ENCODE measurements at places on chromosomes 7 and 10.
A peak's percentile ranks its signal among the peaks of the same experiment; 100 is the strongest.

DNA sequence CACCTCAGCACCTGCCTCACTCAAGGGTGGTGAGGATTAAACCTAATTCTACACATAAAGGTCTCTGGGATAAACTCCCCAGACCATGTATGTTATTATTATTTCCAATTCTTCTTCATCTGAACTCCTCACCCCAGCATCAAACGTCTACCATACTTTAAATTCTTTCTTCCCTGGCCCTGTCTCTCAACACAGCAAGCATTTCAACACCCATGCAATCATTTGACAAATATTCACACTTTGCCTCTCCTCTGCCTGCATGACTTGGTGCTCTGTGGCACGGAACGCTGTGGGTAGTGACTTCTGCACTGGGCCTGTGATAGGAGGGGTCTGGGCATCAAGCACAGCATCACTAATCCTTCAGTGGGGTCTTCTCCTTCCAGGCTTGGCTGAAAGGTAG, 490.8 kb downstream of the TNS3 start:
- no peak for DNase-seq

GRCh38 chr7:17466216-17466615, 167.8 kb downstream of the AHR start:
- no peak for DNase-seq

DNA sequence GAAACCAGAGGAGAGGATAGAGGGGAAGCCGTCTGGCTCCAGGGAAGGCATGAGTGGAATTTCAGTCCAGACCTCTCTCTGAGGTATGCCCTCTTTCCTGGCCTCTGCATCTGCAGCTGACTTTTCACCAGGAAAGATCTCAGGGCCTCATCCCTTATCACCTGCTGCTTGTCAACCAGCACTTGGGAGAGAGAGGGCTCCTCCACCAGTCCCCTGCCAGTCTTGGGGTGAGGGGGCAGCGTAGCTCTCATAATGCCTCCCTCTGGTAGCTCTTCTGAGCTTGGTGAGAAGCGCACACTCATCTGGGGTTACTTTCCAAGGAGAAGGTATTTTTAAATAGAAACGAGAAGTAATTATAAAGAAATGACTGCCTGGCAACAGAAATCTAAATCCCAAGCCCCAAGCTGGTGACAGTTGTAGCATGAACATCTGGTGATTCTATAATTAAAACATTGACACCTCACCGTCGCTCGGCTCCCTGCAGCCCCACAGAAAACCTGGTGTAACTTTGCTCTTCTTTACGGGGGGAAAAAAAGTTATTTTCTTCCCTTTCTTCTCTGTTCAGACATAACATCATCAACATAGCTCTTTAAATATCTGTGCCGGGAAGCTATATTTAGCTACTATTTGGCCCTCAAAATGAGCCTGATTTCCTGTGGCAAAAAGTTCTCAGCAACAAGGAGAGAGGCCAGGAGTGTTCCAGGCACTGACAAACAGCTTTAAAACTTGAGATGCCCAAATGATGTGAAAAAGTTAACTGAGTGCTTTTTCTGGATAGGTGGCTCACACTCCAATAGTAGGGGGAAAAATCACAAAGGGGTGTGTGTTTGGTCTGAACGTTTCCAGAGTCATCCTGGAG, 26.9 kb downstream of the HIP1 start:
- DNase-seq: no peak

DNA sequence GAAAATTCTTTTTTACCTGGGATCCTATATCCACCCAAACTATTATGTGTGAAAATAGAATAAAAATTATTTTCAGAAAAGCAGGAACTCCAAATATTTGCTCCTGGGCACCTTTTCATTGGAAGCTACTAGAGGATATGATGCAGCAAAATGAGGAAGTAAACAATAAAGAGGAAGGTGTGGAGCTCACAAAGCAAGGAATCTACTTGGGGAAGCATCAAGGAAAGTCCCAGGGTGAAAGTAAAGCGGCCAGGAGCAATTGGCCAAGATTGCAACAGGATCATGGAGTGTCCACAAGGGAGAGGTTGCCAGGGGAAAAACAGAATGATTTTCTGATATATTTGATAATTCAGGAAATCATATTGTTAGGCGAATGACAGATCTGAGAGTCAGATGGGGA, 80.8 kb downstream of the CARD11 start:
- DNase-seq: no peak

DNA sequence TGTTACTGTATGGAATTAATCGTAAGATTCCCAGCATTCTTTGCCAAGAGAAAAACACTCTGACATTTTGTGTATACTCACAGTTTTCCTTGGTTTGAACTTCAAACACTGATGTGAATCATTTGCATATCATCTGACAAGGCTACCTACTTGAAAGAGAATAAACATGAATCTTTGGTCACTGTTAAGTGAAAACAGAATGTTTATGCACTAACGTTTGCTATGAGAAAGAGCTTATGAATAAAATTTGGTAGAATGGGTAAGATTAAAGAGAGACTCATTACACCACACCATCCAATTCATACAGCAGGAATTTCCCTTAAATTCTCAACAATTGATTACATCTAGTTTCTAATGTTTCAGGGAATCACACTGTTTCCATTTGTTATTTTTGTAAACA, 46.6 kb downstream of the MACC1 start:
- DNase-seq: no peak

- DNase-seq: no peak
Observed at GRCh38 chr10:110861930-110862649, 9.6 kb upstream of the PDCD4 start.

- no peak for DNase-seq
Observed at GRCh38 chr7:95375591-95376257, 20.5 kb downstream of the PON3 start.

DNA sequence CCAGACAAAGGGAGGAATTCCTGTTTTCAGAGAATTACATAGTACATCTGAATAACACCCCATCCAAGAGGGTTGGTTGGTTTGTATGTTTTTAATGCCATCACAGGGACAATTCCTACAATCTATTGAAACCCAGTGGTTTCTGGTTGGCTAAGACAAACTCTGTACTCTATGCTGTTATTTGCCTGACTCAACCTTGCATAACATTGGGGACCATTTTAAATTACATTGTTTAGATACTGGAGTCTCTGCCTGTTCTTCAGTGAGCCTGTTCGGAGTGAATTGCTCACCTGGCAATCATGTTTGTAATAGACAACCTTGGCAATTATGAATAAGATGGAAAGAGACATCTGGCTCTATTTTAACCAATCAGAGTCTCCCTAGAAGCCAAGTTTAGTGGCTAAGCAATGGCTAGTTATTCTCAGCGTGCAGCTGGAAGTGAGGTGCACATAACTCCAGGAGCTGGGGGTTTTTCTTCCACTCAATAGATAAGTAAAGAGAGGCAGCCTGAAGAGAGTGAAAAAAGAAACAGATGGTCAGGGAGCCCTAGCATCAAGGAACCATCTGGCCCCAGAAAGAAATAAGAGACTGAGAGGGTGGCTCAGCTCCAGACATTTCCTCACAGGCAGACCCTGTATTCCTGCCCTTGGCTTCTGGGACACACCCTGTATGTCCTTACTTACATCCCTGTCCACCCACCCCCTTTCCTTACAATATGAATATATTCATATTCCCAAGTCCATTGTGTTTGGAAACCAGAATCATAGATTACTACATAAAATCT, 21.2 kb upstream of the SLC35G1 start:
- DNase-seq: no peak

GRCh38 chr7:69599286-69599954, 1.1 kb downstream of the AUTS2 start:
- no peak for DNase-seq

DNA sequence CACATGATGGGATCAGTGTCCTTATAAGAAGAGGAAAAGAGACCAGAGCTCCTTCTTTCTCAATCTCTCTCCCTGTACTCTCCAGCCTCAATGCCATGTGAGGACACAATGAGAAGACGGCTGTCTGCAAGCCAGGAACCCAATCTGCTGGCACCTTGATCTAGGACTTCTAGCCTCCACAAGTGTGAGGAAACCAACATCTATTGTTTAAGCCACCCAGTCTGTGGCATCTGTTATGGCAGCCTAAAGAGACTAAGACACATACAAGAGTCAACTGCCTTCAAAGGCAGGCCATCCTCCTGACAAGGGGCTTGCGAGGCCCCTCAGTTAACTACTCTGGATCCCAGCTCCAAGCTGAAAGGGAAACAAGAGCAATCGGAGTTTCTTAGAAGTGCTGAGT, 218.2 kb upstream of the FRMD4A start:
- no peak for DNase-seq

GRCh38 chr10:47291682-47292081, 8.3 kb upstream of the GDF10 start:
- no peak for DNase-seq

DNA sequence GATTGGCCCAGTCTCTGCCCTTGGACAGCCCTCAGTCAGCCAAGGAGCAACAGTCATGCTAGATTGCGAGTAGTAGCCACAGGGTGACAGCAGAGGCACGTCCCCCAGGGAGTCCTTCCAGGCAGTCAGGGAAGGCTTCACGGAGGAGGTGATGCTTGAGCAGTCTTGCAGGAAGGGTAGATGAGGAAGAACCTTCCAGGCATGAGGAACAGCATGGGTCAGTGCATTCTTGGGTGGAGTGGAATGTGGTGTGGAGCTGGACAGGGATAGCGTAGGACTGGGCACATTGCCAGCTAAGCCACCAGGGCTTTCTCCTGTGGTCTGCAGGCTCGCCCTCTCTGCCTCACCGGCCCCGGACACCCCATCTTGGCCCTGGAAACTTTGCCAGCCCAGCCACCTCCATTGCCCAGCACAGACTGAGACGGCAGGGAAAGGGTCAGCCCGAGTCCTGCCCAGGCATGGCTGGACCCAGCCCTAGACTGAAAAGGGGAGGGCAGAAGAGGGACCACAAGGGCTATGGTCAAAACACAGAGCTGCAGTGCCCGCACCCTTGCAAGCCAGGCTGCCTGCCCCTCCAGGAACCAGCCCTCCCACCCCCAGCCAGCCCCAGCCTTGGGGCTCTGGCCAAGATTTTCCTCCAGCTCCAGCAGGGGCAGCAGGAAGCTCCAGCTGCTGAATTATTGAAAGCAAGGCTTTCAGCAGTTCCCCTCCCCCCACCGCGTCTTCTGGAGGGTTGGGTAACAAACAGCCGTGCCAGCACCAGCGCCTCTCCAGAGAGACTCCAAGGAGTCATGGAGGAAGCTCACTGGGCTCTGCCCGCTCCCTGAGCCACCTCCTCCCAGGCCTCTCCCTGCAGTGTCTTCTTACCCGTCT, 18.7 kb downstream of the SRRM3 start:
- no peak for DNase-seq

DNA sequence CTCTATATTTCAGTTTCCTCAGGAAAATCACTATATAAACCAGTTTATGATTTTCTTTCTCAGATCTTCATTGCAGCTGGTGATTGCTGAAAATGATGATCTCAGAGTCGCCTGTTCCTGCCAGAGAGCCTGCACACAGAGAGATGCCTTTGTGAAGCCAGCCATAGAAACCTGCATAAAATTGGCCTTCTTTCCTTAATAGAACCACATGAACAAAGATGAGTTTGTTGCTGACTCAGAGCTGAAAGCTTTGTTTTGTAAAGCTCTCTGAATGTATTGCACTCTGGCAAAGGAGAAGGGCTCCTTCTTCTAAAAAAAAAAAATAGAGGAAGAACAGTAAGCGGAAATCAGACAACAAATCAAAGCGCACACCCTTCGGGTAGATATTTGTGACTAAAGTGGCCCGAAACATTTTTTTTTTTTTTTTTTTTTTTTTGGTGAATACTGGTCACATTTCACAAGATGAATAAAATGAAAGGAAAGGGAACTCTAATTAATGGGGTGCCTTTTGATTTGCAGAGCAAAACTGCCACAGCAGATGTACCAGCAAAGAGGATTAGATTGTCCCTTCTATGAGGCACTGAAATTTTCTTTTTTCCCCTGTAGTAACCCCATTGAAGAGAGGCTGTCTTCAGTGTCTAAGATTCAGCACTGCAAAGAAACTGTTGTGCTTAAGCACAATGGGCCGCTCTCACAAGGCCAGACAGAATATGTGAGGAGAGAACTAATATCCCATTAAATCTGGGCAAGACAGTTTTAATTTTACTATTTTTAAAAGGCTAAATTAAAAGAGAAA, 75.1 kb upstream of the PTPRZ1 start:
- DNase-seq: no peak

DNA sequence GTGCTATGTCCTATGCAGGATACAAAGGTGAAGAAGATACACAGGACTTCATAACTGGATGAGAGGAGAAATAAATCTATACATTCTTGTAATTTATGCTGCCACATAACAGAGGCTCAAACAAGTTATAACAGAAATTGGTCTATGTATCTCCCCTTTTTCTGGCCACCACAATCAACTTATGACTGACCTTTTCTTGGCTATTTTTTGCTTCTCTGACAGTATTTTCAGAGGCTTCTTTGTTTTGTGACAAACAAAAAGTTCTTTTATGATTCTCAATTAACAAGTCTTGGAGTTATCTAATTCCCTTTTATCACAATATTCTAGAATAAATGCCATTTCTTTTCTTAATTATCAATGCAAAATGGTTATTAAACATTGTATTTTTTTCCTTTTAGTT, 953.0 kb upstream of the ZWINT start:
- DNase-seq: no peak

- DNase-seq: peak; percentile 55
Observed at GRCh38 chr10:44857363-44858016, 53.6 kb upstream of the TMEM72 start.

GRCh38 chr10:86712317-86712707, 44.0 kb downstream of the LDB3 start:
- DNase-seq: no peak

- DNase-seq: no peak
Observed at GRCh38 chr7:16913643-16914042, 31.9 kb upstream of the AGR3 start.

GRCh38 chr10:132942101-132943057, at the start of gene CFAP46:
Gene CFAP46 (minus strand): TSS chr10:132942570. CDS start chr10:132942484, 86 bp downstream.
- DNase-seq: no peak

GRCh38 chr10:100185364-100186252, at the start of gene ERLIN1:
Gene ERLIN1 (minus strand): TSS chr10:100186029. CDS start chr10:100185626, 403 bp downstream.
- DNase-seq: peak; percentile 85

- DNase-seq: no peak
Observed at GRCh38 chr10:558891-559766, 130.3 kb downstream of the DIP2C start.

DNA sequence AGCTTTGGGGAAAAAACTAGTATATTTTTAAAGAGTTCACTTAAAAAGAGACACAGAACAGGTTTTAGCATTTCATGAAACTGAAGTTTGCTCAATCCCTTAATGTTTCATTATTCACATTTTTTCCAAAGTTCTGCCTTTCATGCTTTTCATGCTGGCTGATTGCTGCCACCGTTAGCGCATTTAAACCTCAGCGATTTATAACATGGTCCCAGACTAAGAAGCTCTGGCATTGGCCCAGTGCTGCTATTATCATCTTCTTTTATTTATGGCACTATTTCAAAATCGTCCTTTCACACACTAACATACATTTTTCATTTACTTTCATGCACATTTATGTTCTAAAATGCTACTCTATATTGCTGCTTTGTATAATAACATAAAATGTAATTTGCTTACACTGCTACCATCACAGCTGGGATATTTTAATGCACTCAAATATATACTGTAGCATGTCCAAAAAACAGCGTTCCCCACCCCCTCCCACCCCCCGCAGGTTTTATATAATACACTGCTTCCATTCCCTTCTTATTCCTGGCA, 141.9 kb downstream of the MPP7 start:
- DNase-seq: no peak
